Activated B cell treated with CpG ODN at 0.5 μM for 24 hours (primary cell): ENCODE measurements at places on chromosomes 5 and 9.

- peaks cover 66% of the 10 kb centered on the region for H3K36me3 ChIP-seq
- H3K4me3 ChIP-seq, result peak overlapping the region; percentile 72
- no peaks in the 10 kb centered on the region for H3K27me3 ChIP-seq
Measured at GRCh38 chr5:131505237-131505908, 129.7 kb downstream of the RAPGEF6 start.

DNA sequence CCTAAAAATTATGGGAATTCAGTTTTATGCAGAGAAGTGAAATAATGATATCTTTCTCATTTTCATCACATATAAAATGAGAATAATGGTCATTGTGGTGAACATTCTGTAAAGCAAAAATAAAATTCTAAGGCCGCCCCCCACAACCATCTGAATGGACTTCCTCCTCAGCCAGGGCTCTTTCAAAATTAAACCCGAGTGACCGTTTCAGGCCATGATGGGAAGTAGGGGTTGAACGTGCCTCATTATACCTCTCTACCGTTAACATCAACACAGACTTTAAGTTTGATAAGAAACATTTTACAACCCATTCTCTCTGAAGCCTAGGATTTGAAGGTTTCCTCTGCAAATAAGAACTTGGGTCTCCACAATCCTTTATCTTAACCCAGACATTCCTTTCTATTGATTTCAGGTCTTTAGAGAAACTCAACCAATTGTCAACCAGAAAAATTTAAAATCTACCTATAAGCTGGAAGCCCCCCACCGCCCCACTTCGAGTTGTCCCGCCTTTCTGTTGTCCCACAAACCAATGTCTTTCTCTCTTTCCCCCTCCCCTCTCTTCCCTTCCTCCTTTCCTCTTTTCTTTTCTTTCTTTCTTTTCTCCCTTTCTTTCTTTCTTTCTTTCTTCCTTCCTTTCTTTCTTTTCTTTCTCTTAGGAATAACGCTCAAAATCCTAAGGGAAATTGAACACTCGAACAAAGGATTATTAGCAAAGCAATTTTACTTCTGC is 1.7 kb upstream of the TMCO6 start:
- DNase-seq, result no peak
- H3K4me3 ChIP-seq, result no peak overlapping the region
- no peak overlapping the region for H3K27ac ChIP-seq
- peaks cover 41% of the 10 kb centered on the region for H3K4me1 ChIP-seq

DNA sequence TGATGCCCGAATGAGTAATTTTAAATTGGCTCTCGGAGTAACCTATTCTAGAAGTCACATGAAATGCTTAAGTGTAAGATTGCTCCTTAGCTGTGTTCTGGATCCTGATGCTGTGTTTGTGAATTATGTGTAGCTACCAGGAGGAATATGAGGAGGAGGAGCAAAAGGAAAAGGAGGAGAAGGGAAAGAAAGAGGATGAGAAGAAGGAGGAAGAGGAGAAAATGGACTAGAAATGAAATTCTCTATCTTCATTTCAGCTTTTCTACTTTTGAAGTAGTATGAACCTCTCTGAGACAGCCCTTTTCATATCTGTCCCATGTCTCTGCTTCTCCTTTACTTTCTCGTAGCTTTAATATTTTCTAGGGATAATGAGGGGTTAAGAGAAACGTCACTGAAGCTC is 119.4 kb upstream of the ACTBL2 start:
- no peak overlapping the region for H3K4me3 ChIP-seq
- no peaks in the 10 kb centered on the region for H3K4me1 ChIP-seq
- H3K27me3 ChIP-seq, result no peaks in the 10 kb centered on the region
- no peaks in the 10 kb centered on the region for H3K36me3 ChIP-seq
- DNase-seq, result no peak

DNA sequence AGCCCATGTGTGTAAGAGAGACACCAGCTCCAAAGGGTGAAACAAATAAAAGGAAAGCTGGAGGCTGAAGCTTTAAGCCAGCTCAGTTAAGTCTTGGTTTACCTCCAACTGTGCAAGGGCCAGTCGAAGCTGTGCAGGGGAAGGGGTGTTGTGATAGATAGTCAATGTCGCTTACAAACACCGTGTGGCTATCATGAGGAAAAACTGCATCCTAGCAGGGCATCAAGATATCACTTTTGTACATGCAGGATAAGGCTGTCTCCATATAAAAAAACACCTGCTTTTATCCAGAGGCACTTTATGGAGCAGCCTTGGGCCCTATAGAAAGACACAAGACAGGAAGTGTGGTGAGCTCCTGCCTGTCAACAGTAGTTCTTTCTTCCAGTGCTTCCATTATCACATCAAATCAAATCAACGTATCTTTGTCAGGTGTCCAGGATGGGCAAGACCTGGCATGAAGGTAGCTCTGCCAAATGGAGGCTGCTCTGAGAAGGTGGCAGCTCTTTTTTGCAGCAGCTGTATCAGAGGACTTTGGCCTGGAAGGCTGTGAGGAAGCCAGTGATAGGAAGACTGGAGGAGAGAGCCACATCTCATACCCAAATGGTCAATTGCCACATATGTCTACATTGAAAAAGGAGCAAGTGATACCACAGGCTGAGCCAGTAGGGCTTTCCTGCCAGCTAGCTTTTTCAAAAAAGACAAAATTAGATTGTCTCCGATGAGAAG is 29.3 kb upstream of the SELENOP start:
- H3K27me3 ChIP-seq, result peaks cover 5% of the 10 kb centered on the region
- no peak overlapping the region for H3K4me3 ChIP-seq
- no peak overlapping the region for H3K27ac ChIP-seq
- no peaks in the 10 kb centered on the region for H3K4me1 ChIP-seq
- DNase-seq, result no peak

GRCh38 chr5:170538696-170539586 is 35.1 kb downstream of the KCNIP1 start:
- H3K36me3 ChIP-seq, result no peaks in the 10 kb centered on the region
- peaks cover 10% of the 10 kb centered on the region for H3K27me3 ChIP-seq
- no peaks in the 10 kb centered on the region for H3K4me1 ChIP-seq
- no peak overlapping the region for H3K4me3 ChIP-seq
- no peak overlapping the region for H3K27ac ChIP-seq

DNA sequence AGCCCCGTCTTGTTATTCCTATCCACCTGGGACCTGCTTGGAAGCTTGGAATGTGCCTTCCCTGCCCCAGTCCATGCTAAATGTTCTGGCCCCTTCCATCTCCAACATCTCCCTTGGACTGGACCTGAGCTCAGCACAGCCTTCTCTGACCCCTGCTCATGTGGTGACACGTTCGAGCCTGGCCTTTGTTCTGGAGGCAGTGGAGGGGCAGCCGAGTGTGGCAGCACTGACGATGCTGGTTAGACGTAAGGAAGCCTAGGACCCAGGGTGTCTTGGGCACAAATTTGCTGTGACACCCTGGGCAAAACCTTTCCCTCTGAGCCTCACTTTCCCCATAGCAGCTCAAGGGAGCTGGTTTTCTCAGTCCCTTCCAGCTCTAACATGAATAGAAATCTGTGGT is 3.9 kb downstream of the SPACA9 start:
- H3K4me3 ChIP-seq, result no peak overlapping the region
- H3K36me3 ChIP-seq, result no peaks in the 10 kb centered on the region
- no peak for DNase-seq
- H3K27ac ChIP-seq, result no peak overlapping the region
- no peaks in the 10 kb centered on the region for H3K27me3 ChIP-seq

- H3K27me3 ChIP-seq, result peaks cover 13% of the 10 kb centered on the region
- no peaks in the 10 kb centered on the region for H3K36me3 ChIP-seq
- H3K4me1 ChIP-seq, result no peaks in the 10 kb centered on the region
- no peak for DNase-seq
- H3K4me3 ChIP-seq, result no peak within 1 kb of the TSS
Measured at GRCh38 chr9:114078021-114078780, at the start of gene AMBP. AMBP (minus strand) TSS chr9:114078300; CDS start chr9:114078209, 91 bp downstream.

GRCh38 chr5:2300421-2300820 is 417.7 kb upstream of the IRX4 start:
- no peak for DNase-seq
- H3K36me3 ChIP-seq, result no peaks in the 10 kb centered on the region
- no peaks in the 10 kb centered on the region for H3K4me1 ChIP-seq
- no peaks in the 10 kb centered on the region for H3K27me3 ChIP-seq

- peaks cover 14% of the 10 kb centered on the region for H3K27me3 ChIP-seq
- no peaks in the 10 kb centered on the region for H3K4me1 ChIP-seq
- no peaks in the 10 kb centered on the region for H3K36me3 ChIP-seq
- H3K27ac ChIP-seq, result no peak overlapping the region
- DNase-seq, result no peak
Measured at GRCh38 chr9:98552331-98552730, 156.4 kb downstream of the GABBR2 start.

GRCh38 chr5:122366501-122366900 is 54.5 kb downstream of the SNCAIP start:
- no peaks in the 10 kb centered on the region for H3K36me3 ChIP-seq
- H3K27ac ChIP-seq, result no peak overlapping the region
- H3K27me3 ChIP-seq, result peaks cover 2% of the 10 kb centered on the region
- H3K4me1 ChIP-seq, result no peaks in the 10 kb centered on the region
- H3K4me3 ChIP-seq, result no peak overlapping the region

DNA sequence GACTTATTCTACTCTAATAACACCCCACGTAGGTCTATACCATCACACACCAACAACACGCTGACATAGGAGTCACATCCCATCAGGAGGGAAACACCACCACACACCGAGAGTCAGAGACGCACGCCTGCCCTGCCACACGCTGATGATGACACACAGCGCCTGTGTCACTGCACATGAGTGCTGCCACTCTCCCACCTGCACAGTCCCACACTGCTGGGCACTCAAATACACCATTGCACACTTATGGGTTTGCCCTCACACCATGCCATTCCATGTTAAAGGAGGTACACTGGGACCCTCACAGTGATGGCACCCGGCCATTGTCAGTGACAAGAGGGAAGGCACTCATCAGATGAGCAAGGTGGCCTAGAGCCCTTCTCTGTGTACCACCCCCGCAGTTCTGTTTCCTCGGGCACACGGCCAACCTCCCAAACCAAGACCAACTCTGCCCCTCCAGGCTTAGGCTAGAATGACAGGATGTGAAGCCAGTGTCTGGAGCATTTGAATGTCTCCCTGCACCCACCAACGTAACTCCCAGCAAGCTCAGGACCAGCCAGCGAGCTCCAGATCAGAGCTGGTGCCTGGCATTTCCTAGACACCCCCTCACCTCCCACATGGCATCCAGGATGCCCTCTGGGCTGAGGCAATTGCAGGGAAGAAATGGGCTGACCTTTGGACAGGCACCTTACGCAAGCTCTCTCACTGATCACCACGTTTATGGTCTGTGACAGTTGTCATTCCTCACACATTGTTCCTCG is 3.6 kb upstream of the CPLX2 start:
- H3K4me3 ChIP-seq, result no peak overlapping the region
- H3K27ac ChIP-seq, result no peak overlapping the region

- H3K4me1 ChIP-seq, result no peaks in the 10 kb centered on the region
- H3K4me3 ChIP-seq, result no peak overlapping the region
- peaks cover 58% of the 10 kb centered on the region for H3K36me3 ChIP-seq
- DNase-seq, result no peak
- H3K27ac ChIP-seq, result no peak overlapping the region
Measured at GRCh38 chr9:2174911-2175310, 159.8 kb downstream of the SMARCA2 start.

GRCh38 chr9:25861421-25861820 is 183.2 kb upstream of the TUSC1 start:
- no peaks in the 10 kb centered on the region for H3K4me1 ChIP-seq
- no peak overlapping the region for H3K27ac ChIP-seq
- no peaks in the 10 kb centered on the region for H3K27me3 ChIP-seq
- no peaks in the 10 kb centered on the region for H3K36me3 ChIP-seq
- no peak overlapping the region for H3K4me3 ChIP-seq

DNA sequence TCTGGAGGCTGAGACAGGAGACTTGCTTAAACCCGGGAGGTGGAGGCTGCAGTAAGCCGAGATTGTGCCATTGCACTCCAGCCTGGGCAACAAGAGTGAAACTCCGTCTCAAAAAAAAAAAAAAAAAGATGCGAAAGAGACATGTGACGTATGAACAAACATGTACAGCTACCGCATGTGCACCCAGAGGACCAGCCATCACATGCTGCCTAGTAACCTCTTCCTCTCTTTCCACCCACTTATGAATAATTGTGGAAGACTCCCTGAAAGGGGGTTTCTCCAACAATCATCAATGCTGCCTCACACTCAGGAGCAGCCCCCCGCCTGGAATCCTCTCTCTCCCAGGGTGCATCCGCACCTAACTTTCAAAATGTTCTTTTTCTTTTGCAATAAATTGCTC is 2.2 kb downstream of the SARDH start:
- peaks cover 4% of the 10 kb centered on the region for H3K27me3 ChIP-seq
- peak overlapping the region; percentile 59 for H3K4me3 ChIP-seq
- peaks cover 34% of the 10 kb centered on the region for H3K4me1 ChIP-seq
- DNase-seq, result no peak

- H3K27me3 ChIP-seq, result no peaks in the 10 kb centered on the region
- no peak for DNase-seq
- H3K36me3 ChIP-seq, result no peaks in the 10 kb centered on the region
- H3K4me1 ChIP-seq, result no peaks in the 10 kb centered on the region
- no peak overlapping the region for H3K4me3 ChIP-seq
- H3K27ac ChIP-seq, result no peak overlapping the region
Measured at GRCh38 chr9:1978941-1979340, 36.2 kb upstream of the SMARCA2 start.

DNA sequence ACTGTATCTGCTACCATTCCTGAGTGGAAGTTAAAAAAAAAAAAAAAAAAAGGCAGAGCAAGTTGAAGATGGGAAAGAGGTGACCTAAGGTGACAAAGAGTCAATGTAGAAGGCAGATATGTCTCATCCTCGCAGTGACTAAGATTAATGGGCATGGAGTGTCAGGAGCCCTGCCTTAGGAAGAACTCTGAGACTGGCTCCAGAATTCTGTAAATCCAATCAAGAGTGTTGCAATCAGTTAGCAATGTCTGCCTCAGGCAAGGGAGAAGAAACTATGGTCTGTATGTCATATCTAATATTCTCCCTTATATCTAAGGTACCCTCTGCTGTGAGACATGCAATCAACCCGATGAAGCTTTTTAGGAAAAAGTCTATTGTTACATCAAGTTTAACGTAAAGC is 24.7 kb upstream of the KCNMB1 start:
- no peak overlapping the region for H3K27ac ChIP-seq
- DNase-seq, result no peak
- peaks cover 10% of the 10 kb centered on the region for H3K27me3 ChIP-seq
- no peaks in the 10 kb centered on the region for H3K36me3 ChIP-seq

DNA sequence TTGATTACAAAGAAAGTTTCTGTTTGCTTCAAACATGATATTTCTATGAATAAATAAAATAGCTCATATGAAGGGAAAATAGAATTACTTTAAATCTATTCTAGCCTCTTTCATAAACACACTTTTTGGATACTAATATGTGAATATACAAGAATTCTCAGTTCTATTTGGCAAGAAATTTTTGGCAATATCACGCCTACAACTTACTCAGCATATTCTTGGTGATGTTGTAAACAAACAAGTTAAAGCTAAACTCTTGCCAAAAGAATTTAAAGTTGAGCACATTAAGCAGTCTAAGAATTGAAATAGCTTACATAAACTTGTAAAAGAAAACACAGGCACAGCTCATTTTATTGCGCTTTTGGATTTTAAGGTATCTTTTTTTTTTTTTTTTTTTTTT is 209.8 kb downstream of the CDH12 start:
- H3K4me3 ChIP-seq, result no peak overlapping the region
- H3K36me3 ChIP-seq, result no peaks in the 10 kb centered on the region
- H3K27ac ChIP-seq, result no peak overlapping the region
- no peaks in the 10 kb centered on the region for H3K4me1 ChIP-seq

GRCh38 chr5:180436275-180436674 is 57.9 kb upstream of the CNOT6 start:
- no peaks in the 10 kb centered on the region for H3K36me3 ChIP-seq
- no peak overlapping the region for H3K27ac ChIP-seq
- H3K4me1 ChIP-seq, result no peaks in the 10 kb centered on the region
- DNase-seq, result no peak
- no peak overlapping the region for H3K4me3 ChIP-seq

- peak overlapping the region; percentile 69 for H3K4me3 ChIP-seq
- H3K27ac ChIP-seq, result no peak overlapping the region
- peaks cover 8% of the 10 kb centered on the region for H3K4me1 ChIP-seq
- H3K27me3 ChIP-seq, result peaks cover 16% of the 10 kb centered on the region
- no peaks in the 10 kb centered on the region for H3K36me3 ChIP-seq
Measured at GRCh38 chr5:149580808-149581191, 498 bp upstream of the ARHGEF37 start.
